ENCODE measurements at places on chromosomes 11 and 22.

DNA sequence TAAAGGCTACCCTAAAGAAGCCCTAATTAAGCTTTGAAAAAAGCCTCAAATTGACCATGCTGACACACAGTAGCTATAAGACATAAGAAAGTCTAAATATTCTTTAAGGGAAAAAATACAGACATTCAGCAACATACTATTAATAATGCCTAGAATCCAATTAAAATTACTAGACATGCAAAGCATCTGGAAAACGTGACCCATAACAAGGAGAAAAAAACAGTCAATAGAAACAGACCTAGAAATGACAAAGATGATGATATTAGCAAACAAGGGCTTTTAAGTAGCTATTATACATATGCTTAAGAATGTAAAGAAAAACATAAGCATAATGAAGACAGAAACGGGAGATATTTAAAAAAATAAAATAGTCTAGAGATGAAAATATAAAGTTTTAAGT lies 63.7 kb upstream of the MYOD1 start:
- DNase-seq: no peak

GRCh38 chr22:20432244-20432686 lies 5.4 kb downstream of the SCARF2 start:
- DNase-seq: no peak

DNA sequence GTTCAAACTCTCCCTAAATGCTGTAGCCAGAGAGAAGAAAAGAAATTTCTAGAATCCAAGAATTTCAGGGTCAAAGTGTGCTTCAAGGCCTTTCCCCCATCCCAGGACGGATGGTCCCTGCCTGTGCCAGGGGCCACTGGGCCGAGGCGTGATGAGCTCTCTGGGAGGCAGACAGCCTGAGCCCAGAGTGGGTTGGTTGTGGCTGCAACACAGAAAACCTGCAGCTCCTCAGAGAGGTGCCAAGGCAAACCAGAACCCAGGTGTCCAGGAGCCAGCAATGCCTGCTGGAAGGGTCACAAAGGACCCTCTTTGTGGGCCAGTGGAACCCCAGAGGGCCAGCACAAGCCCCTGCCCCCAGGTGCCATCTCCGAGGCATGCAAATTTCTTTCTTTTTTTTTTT lies 2.6 kb upstream of the APOL6 start:
- DNase-seq: no peak

GRCh38 chr11:16460508-16460907 lies 104.2 kb upstream of the SOX6 start:
- DNase-seq: no peak

GRCh38 chr11:91872243-91872642 lies 352.4 kb upstream of the FAT3 start:
- no peak for DNase-seq

DNA sequence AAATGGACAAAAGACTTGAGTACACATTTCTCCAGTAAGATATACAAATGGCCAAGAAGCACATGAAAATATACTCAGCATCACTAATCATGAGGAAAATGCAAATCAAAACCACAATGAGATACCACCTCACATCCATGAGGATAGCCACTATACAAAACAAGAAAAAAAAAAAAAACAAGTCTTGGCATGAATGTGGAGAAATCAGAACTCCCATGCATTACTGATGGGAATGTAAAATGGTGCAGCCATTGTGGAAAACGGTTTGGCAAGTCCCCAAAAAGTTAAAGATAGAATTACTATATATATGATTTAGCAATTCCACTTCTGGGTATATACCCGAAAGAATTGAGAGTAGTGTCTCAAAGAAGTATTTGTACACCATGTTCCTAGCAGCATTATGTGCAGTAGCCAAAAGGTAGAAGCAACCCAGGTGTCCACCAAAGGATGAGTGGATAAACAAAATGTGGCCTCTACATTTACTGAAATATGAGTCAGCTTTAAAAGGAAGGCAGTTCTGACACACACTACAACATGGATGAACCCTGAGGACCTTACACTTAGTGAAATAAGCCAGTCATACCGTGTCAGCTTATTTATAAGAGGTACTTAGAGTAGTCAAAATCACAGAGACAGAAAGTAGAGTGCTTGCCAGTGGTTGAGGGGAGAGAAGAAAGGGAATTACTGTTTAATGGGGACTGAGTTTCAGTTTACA lies 146.3 kb downstream of the WNT7B start:
- DNase-seq: no peak

DNA sequence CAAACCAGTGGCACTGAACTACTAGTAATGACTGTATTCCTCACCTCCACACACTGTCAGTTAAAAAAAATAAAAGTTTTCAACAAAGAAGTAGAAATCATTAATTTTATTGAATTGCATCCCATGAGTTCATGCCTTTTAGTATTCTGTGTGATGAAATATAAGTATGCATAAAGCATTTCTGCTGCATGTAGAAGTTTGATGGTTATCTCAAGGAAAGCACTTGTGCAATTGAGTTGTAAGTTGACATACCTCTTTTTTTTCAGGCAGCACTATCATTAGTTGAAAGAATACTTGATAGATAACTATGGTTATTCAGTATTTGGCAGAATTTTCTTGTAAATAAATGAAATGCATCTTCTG lies 104.4 kb downstream of the STIM1 start:
- DNase-seq: no peak

DNA sequence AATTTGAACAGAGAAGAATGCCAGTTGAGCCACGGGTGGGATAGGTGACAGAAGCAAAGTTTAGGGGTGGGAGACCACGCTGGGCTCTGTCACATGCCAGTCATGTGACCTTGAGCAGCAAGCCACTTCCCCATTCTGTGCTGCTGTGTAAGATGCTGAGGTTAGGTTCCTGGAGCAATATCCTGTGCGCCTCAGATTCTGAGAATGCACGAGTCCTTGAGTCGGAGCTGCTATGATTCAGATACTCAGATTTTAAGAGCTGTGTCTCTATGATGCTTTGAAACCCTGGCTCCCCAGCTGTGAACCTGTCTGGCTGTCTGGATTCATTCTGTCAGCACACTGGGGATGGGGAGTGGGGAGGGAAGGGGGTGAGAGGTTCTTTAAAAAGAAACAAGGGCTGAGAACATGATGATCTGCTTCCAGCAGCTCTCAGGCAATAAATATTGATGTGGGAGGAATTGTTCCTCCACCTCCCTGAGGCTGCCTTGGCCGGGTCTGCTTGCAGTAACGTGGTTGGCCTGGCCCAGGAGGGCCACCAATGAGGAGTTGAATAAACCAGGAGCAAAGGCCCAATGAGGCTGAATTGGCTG lies 24.0 kb downstream of the SLCO2B1 start:
- DNase-seq: no peak

DNA sequence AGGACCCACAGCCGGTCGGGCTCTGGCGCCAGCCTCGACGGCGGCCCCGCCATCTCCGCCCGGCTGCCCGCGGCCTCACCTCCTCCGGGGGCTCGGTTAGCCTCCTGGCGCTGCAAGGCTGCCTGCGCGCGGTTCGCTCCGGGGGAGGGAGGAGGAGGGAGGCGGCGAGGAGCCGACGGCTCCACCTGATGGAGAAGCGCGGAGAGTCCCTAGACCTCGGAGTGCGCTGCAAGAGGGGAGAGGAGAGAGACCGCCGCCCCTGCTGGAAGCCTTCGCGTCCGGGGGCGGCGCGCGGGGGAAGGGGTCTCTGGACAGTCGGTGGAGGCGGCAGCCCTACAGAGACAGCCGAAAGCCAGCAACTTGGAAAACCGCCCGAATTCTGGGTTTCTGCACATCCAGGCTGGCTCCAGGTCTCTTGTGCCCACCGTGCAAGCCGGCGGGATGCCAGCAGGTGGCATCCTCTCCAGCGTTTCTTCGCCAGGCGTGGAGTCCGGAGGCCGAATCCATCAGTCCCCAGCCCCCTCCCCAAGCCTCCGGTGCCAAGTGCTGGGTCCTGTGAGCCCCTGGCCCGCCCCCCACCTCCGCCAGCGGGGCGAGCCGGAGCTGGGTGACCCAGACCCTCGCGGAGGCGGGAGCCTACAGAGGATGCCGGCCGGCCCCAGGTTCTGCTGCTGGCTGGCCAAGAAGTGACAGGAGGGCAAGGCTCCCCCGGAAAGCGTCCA lies 2.9 kb upstream of the KIRREL3 start:
- DNase-seq: no peak

GRCh38 chr22:25359601-25360261 lies 140.3 kb downstream of the CRYBB2 start:
- DNase-seq: no peak

DNA sequence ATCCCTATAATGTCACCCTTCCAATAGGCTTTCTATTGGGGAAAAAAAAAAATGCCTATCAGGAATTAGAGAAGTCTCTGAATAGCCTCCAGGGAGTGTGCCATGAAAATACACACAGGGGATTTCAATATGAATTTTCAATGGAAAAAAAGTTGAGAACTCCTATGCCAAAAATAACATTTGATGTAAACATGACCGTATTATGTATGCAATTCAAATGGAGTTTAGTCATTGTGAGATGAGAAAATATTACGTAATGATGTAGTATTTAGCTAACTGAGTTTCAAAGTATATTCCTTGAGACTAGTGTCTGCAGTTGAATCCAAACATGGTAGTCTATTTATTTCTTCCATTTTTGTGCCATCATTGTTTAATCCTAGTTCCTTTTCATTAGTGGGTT lies 182.3 kb downstream of the BLID start:
- no peak for DNase-seq

DNA sequence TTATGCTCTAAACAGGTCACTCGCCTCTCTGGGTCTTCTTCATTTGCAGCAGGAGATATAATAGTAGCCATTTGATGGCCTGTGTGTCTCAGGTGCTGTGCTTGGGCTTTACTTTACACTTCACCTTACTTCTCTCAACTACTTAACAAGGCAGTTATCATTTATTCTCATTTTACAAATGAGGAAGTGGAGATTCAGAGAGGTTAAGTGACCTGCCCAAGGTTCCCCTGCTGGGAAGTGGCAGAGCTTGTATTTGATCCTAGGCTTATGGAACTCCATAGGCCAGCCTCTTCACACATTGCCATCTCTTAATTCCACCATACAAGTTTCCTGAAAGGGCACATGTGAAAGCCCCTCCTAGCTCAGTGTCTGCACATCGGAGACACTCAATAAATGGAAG lies 30.4 kb downstream of the FAM181B start:
- no peak for DNase-seq

DNA sequence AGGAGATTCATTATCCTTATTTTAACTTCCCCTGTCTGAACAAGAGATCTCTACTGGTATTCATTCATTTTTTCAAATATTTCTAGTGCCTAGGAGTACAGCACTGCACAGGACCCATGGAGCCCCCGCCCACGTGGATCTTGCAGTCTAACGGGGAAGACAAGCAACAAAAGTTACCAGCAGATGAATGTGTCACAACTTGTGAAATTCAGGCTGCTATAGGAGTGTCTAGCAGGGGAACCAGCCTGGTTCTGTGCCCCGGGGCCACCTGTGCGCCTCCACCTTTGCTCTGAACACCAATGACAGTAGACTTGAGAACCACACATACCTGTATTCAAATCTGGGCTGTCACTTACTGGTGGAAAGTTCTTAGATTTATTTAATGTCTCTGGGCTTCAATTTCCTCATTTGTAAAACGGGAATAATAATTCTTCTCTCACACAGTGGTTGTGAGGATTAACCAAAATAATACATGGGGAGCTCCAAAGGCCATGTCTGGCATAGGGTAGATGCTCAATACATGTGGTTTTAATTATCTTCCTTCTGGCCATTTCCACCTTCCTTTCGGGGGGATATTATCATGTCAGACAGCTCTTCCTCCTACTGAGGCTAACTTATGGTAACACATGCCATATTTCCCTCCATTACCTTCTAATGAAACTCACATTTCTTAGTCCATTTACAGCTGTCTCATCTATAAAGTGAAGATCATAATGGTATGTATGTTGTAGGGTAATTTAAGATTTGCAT lies 17.8 kb downstream of the POU2AF1 start:
- no peak for DNase-seq

DNA sequence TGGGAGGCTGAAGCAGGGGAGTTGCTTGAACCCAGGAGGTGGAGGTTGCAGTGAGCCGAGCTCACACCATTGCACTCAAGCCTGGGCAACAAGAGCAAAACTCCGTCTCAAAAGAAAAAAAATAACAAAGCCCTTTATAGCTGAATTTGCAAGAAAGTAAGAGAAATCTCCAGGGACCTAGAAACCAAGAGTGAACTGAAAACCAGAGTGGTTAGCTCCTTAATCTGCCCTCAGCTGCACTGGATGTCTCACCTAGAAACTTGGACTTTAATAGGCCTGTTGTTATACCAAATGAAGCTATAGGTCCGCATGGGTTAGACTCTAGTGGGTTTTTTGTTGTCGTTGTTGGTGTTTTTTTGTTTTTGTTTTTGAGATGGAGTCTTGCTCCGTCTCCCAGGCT lies 4.1 kb downstream of the NEU3 start:
- DNase-seq: no peak

DNA sequence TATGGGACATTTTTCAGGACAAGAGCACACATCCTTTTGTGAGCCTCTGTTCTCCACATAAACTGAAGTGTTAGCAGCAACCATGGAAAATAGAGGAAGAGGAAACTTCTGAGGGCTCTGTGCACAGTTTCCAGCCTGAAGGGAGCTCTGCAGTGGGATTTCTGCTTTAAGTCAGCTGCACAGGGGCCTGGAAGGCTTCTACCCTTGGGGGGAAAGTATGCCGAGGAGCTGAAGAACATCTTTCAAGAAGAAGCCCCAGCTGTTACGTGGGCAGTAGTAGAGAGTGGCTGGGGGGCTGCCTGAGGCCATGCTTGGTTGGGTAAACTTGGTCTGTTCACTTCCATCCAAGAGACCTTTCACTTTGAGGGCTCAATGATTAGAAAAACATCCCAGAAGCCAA lies 82.7 kb upstream of the EED start:
- no peak for DNase-seq

DNA sequence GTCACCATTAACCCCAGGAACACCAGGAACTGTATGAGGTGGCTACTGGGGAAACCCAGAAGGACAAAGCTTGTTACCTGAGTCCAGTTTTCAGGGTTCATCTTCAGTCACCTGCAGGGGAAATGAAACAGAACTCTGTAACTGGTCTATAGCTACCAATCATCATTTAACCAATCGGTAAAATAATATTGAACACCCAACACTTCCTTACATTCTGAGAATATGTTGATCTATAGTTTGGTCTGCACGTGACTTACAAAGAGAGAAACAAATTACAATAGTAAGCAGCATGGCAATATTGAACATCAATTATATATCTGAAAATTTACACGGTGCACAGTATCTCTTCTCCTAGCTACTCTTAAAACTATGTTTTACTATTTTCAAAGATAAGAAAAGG lies at the start of gene OR6T1:
TSS of gene OR6T1 (minus strand) at position 101 of the 400 bp plus-strand sequence. CDS start at position 101, 0 bp downstream.
- no peak for DNase-seq

DNA sequence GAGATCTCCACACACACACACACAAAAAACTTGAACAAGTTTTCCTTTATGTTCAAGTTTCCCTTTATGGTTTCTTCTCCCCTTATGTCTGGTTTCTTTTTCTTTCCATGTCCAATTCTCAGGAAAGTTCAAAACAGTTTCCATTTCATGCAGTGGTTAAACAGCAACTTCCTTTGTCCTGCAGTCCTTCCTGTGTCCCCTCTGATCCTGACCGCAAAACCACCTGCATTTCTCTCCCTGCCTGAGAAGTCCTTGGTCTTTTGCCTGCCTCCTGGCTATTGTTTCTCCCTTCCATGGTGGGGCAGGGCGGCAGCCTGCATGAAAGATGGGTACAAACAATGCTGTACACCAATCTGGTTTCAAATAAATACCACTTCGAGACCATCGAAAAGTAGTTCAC lies 58.3 kb upstream of the SORL1 start:
- no peak for DNase-seq

- DNase-seq: peak; percentile 33
Measured at GRCh38 chr11:124174001-124174583, 9.1 kb upstream of the OR10D3 start.
